ENCODE measurements at places on chromosomes 16 and 17.

DNA sequence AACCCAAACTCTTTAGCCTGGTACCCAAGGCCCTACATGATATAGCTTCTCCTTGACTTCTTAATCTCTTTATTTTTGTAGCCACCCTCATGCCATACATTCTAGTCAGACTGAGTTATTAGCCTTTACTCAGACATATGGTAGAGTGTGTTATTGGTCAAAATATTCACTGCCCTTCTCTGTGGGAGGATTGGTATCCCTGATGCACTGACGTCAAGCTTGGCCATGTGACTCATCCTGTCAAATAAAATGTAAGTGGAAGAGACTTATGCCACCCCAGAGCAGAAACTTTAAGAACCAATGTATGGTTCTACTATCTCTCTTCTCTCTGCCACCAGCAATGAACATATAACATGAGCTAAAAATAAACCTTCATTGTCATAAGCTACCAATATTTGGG, 12.2 kb upstream of the BEAN1 start:
- no peak for DNase-seq

DNA sequence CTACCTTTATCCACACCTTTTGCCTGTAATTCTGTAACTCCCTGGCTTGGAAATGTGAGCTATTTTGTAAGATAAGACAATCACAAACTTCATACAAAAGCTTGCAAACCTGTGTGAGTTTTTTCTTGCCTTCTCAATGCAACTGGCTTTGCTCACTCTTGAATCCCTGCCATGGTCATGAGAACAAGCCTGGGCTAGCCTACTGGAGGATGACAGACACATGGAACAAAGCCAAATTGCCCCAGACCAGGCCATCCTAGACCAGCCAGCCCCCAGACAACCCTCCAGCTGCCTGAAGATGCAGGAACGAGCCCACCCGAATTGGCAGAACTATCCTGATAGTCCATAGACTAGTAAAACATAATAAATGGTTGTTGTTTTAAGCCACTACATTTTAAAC, 466.6 kb upstream of the ERCC4 start:
- peak; percentile 88 for DNase-seq

DNA sequence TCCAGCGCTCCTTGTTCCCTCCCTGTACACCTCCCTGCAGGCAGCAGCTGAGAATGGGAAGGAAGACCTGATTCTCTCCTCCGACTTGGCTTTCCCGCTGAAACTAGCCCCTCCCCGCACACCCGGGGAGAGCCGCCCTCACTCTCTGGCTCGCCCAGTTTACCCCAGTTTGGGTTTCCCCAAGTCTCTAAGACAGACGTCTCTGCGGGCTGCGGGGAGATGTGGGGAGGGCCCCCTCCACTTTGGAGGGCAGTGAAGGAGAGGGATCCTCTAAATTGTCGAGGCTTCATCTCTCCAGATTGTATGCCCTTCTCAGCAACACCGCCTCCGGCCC, 797 bp downstream of the GRB7 start:
- DNase-seq = peak; percentile 46

GRCh38 chr16:3038256-3038655, 1.5 kb upstream of the BICDL2 start:
- DNase-seq = peak; percentile 27

- DNase-seq = no peak
These were observed 9.4 kb downstream of the B3GNT9 start for GRCh38 chr16:67141391-67141790.

DNA sequence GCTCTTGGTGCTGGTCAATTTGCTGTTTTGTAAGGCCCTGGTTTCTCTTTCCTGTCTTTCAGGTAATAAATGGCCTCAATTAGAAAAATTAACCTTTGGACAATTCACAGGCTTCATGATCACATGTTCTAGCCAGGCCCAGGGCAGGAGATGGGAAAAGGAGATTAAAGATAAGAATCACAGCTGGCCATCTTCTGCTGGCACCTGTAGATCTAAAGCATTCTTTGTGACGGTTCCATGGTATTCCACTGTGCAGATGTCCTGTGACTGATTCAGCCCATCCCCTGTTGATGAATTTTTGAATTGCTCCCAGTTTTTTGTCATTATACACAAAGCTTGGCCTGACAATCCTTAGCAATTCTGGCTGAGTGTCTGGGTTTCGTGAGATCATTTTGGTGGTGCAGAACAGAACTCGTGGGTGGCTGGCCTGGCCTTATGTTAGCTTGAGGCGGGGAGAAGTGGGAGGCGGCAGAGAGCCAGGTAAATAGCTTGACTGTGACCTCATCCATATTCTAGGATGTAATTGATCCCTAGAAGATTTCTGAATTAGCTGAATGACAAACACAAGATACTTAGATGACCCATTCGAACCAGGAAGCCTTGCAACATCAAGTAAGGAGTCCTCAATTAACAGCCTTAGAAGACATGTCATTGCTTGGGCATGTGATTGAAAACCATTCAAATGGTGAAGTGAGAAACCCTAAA, 14.1 kb downstream of the TMC5 start:
- DNase-seq = no peak

DNA sequence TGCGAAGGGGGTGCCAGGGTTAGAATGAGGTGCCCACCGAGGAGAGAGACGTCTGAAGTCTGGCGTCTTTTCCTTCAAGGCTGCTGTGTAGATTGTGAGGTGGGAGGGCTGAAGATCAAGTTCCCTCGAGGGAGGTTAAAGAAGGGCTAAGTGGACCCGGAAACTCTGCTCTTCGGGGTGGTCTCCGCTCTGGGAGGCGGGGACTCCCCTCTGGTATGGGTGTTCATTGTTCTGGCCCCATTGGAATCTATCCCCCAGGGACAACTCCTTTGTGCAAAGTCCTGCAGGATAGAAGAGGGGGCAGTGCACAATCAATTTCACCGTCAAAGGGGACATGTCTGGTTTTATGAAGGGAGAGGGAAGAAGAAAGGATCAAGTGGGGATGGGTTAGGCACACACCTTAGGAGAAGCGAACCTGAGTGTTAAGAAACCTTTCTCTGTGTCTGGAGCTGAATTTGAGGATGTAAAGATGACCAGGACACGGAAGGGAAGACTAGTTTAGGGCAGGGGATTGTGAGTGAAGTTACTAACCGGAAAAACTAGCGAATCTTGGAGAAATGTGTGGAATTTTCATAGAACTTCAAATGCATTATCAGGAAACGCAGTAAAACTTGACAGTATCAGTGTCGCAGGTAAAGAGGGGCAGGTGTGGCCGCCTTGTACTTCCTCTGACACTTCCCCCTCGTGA, 809 bp upstream of the RAB34 start:
- no peak for DNase-seq

GRCh38 chr16:77499373-77500285, 64.8 kb upstream of the ADAMTS18 start:
- DNase-seq = no peak

DNA sequence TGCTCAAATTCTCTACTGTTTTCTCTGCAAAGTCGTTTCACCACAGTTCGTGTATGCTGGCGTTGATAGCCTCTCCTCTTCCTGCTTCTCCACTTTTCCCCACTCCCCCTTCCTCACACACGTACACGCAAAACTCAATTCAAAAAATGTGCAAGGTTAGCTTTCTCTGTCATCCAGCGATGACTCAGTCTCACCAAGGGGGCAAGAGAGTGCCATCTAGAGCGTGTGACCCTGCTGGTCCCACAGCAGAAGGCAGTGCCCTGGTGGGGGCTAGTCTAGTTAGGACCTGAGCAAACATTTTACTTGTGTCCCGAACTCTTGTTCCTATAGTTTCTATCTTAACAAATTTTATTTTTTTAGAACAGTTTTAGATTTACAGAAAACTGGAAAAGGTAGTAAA, 121.2 kb upstream of the CHMP6 start:
- no peak for DNase-seq

GRCh38 chr17:16190703-16191360, 24.5 kb downstream of the NCOR1 start:
- no peak for DNase-seq

DNA sequence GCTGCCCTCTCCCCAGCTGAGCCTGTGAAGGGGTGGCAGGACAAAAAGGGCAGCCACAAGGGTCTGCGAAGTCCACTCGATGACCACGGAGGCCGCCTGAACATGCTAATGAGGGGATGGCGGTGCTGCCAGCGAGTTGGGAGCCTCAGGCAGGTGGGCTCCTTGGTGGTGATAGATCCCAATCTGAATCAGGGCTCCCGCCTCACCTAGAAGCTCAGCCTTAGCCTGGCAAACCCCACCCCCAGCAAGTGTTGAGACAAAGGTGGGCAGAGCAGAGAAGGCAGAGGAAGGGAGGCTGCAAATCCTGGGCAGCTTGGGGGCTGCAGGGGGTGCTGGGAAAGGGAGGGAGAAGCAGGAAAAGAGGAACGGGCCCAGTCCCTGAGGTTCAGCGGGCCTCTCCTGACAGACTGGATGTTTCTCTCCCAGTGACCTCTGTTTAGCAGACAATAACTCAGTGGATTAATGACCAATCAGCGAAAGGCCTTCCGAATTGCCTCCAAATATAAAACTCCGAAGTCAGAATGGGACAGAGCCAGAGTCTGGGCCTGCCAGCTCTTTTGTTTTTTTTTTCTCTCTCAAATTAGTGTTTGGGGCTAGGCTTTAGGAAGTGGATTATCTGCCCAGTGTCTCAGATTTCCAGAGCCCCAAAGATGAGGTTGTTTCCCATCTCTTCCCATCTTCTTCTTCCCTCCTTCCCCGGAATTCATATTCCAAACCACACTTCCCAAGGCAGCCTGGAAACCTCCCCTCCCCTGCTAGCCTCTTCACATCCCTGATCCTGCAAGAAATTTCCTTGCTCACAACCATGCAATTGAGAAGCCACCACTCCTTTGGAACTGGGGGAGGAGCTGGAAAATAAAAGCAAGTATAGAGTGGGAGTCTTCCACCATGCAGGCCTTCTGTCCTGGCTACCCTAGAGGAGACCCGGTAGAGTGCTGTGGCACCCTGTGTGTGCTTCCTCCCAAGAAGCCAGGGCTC, 15.2 kb upstream of the HOXB2 start:
- no peak for DNase-seq

- DNase-seq = no peak
These were observed 76.3 kb upstream of the ANKFN1 start for GRCh38 chr17:56076980-56077379.

- no peak for DNase-seq
These were observed 74.1 kb downstream of the SOCS1 start for GRCh38 chr16:11181899-11182279.

- DNase-seq = no peak
These were observed 61.8 kb downstream of the DNAH3 start for GRCh38 chr16:21088646-21089538.

DNA sequence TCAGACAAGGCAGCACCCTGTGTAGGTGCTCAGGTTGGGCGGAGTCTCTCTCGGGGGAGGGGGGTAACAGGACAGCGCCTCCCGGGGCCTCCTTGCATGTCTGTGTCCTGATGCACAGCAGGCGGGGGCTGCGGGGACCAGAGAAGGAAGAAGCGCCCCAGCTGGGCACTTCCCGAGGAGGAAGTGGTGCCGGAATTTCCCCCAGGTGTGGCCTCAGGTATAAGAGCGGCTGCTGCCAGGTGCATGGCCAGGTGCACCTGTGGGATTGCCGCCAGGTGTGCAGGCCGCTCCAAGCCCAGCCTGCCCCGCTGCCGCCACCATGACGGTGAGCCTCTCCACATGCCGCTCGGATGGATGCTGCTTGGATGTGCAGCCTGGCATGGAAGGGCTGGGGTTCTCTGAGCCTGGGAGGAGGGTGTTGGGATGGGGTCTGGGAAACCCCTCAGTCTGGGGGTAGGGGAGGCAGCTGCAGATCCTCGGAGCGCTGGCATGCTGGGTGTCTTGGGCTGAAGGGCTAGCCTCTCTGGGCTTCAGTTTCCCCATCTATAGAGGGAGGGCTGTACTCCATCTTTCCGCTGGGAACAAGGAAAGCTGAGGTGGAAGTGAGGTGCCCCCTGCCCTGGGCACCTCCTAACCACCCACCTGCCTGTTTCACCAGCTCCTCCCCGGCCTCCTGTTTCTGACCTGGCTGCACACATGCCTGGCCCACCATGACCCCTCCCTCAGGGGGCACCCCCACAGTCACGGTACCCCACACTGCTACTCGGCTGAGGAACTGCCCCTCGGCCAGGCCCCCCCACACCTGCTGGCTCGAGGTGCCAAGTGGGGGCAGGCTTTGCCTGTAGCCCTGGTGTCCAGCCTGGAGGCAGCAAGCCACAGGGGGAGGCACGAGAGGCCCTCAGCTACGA, at the start of gene IL17C:
IL17C (plus strand) TSS at position 250 of the 908 bp plus-strand sequence; CDS start at position 320, 70 bp downstream.
- peak; percentile 46 for DNase-seq

GRCh38 chr17:74455821-74456220, 10.6 kb upstream of the CD300A start:
- no peak for DNase-seq

DNA sequence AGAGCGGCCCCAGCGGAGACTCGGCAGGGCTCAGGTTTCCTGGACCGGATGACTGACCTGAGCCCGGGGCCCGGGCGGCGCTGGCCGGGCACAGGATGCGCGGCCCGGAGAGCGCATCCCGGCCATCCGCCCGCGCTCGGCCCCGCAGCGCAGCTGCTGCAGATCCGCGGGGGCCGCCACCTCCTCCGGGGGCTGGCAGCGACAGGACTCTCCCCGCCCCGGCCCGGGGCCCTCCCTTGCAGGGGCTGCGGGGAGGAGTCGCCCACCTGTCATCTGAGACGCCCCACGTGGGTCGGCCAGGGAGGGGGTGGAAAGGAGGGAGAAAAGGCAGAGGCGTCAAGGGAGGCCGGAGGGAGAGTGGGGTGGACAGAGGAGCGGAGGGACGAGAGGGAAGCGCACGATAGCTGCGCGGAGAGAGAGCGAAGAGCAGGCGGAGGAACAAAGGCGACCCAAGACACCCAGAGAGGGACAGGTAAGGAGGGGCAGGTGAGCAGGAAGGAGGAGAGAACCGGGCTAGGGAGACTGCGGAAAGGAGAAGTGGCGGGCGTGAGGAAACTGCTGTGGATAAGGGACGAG, 471 bp upstream of the PRKAR1A start:
- peak; percentile 67 for DNase-seq

GRCh38 chr17:59121901-59122480, 15.3 kb upstream of the TRIM37 start:
- DNase-seq = no peak

GRCh38 chr17:8739097-8739496, 5.5 kb downstream of the CCDC42 start:
- no peak for DNase-seq

GRCh38 chr16:10579965-10580882, at the start of gene EMP2:
EMP2 (minus strand) TSS chr16:10580598; CDS start chr16:10547617, 32,981 bp downstream.
- peak; percentile 79 for DNase-seq

- no peak for DNase-seq
These were observed 1.3 kb upstream of the NUTF2 start for GRCh38 chr16:67845291-67846062.

DNA sequence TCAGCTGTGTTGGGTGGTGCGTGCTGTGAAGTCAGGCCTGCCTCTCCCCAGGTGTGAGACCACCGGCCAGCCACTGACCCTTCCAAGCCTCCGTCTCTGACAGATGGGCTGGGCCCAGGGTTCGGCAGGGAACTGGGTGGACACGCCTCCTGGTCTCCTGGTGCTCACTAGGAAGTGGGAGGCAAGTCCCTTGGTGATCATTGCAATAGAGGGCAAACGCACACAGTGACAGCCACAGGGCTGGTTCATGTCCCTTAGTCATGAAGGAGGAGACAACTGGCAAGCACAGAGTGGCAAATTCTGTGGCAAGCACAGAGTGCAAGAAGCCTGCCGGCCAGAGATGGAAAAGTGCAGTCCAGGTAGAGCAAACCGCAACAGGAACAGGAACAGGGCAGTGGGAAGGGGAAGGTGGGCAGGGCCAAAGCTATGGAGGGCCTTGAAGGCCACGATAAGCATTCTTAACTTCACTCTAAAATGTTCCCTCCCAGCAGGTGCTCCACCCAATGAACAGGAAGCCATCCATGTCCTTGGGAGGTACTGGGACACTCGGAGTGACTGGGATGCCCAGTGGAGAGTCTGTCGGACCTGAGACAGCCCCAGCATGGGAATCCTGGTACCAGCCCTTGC, 21.9 kb downstream of the USP7 start:
- no peak for DNase-seq
